Body of pancreas (tissue), 4 donors: ENCODE measurements at places on chromosomes 11 and 22. TPM values are rescaled to one million over a fixed set of nuclear protein-coding genes. Genes with fewer than 3 reads are reported as not detected.

MED17 gene
- 22.4 TPM for total RNA-seq

TUG1 gene
- total RNA-seq, result 48.0 TPM

EIF1AD gene
- total RNA-seq, result 28.0 TPM

NXPE1 gene
- total RNA-seq, result not detected

SERPING1 gene
- 166 TPM for total RNA-seq

GRCh38 chr11:866481-866880, 23.8 kb downstream of the TSPAN4 start:
- DNase-seq, result no peak

DNA sequence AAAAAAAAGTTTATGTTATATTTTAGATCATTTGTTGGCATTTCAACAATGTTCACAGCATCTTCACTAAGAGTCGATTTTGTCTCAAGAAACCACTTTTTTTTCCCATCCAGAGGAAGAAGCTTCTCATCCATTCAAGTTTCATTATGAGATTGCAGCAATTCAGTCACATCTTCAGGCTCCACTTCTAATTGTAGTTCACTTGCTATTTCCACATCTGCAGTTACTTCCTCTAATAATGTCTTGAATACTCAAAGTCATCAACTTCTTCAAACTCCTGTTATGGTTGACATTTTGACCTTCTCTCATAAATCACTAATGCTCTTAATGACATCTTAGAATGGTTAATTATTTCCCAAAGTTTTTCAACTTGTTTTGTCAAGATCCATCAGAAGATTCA, 61.3 kb upstream of the CHORDC1 start:
- no peak for DNase-seq

GRCh38 chr22:30828187-30829155, 133.8 kb downstream of the OSBP2 start:
- no peak for DNase-seq

DNA sequence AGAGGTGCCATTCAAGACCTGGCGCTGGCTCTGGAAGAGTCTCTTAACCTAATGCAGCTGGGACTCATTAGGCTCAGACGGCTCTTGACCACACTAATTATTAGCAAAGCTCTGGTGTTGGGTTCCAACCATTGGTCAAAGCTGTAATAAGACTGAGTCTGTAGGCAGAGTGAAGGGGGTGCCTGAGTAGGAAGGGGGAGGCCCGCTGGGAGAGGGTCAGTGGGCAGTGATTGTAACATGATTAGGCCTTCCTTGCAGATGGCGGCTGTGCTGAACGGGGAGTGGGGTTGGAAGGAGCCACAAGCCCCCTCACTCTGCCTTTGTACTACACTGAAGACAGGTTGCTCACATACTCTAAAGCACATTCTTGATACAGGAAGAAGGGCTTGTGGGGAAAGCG, 5.2 kb downstream of the SRPRA start:
- no peak for DNase-seq

DNA sequence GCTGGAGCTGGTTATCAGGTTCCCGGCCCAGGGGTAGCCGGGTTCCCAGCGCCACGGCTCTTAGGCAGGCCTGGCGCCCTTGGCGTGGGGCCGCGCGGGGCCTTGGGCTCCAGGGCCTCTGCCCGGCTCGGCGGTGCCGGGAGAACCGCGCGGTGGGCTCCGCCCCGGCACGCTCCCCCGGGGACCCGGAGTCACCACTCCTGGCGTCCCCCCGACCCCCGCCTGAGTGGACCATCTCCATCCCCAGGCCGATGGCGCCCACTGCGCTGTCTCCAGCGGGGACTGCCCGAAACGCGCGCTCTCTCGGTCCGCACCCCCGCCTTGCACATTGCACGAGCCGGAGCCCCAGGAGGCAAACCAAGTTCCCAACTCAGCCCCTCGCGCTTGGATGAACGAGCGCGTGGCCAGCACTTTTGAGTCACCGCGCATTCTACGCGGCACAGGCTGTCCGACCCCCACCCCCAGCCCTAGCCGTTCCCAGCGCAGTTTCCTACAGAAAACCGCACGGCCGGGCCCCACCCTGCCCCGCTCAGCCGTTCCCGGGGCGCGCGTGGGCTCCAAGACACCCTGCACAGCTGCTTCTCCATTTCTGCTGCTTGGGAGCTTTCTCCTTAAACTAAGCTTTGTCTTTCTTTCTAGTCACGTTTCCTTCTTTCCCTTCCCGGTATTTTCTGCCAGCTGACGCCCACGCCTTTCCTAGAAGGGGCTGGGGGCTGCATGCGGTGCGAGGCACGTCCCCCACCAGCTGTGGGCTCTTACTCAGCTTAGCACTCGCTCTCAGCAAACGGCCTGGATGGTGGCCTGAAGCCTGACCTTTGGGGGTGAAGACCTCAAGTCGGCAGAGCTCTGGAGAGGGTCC, 650 bp upstream of the CHID1 start:
- DNase-seq, result peak; percentile 44

DNA sequence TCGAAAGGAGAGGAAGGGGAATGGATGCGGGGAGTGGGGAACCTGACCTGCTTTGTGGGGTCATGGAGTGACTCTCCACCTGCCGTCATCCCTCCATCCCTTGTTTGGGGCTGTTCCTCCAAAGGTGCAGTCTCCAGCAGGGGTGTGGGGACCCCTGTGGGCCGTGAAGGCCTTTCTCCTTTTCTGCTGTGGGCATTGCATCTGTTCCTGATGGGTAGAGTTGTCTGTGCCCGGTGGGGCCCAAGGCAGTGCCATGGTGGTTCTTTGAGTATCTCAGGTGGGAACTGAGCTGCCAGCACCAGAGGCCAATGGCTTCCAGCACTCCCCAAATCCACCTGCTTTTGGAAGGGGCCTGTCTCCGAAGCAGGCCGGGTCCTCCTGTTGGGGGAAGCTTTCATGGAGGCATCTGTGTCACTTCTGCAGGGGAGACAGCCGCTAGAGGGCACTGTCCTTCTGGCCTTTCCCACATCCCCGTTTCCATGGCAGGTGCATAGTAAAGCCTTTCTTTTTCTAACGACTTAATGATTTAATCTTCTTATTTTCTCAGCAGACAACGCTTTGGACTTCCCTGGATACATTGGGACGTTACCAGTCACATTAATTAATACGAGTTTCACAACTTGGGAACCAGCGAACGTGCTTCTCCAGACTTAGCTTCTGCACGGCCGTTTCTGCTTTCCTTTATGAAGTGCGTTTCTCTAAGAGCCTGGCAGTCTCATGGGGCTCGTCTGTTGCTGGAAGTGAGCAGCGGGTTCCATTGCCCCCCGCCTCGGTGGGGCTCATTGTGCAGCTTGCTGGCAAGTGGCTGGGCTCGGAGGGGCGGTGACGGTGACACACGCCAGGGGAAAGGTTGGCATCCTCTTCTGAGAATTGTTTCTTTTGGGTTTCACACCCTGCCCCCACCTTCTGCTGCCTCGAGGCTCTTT, 57.1 kb downstream of the PARVB start:
- peak; percentile 71 for DNase-seq

DNA sequence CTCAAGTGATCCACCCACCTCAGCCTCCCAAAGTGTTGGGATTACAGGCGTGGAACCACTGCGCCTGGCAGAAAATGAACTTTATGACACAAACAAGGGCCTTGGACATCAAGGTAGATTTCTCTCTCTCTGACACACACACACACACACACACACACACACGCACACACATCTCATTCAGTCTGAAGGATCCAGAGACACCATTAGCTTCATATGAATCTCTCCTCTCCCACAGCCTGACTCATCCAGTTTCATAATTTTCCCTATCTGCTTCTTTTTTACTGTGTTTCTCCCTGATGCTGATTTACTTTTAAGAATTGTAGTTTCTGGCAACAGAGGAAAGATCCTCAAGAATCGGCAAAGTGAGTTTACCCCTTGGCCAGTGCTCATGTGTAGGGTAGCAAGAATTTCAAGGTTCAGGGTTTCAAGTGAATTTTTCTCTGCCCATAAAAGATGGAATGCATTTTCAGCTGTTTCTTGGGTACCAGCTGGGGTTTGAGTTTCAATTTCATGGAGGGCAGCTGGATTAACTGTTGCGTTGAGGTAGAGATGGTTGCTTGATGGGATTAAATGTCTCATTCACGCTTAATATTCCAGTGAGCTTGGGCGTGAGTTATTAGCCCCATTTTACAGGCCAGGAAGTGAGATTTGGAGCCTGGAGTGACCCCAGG, 3.5 kb downstream of the MYO18B start:
- no peak for DNase-seq

DNA sequence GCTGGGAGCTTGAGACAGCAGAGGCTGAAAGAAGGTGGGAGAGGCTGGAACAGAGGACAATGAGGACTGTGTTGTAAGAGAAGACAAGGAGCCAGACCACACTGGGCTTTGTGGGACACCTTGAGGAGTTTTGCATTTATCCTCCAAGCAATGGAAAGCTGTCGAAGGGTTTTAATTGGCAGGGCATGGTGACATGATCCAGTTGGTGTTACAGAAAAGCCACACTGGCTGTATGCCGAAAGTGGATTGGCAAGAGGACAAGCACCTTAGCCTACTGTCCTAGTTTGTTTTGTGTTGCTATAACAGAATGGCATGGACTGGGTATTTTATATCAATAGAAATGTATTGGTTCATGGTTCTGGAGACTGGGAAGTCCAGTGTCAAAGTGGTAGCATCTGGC, 14.0 kb upstream of the APLNR start:
- DNase-seq, result no peak

DNA sequence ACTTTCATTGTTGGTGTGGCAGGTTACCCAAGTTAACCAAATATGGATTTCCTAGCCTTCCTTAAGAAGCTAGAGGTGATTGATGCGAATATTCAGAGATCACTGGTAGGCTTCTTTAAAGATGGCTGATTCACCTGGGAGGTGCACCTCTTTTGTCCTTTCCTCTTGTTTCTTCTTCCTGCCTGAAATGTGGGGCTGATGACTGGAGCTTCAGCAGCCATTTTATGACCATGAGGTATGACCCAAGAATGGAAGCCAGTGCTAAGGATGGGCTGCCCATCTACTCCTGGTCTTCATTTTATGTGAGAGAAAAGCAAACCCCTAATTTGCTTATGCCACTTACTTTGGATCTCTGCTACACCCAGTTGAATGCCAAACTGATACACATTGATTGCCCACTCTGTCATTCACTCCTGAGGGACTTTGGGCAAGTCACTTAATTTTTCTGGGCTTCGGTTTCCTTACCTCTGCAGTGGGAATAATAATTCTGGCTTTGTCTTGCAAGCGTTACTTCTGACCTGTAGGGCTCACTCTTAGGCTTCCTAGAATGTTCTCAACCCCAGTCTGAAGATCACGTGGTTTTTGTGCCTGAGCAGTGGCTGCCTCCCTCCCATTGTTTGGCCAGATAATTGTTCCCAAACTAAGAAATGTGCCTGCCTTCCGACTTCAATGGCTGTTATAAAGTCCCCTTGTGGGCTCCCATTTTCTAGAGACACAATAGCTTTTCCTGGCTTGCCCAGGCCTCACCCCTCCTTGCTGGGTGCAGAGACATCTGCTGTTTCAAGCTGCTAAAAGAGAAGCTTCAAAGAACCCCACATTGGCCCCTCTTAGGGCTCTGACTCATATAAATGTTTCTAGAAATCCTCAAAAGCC, 243.1 kb downstream of the ST3GAL4 start:
- DNase-seq, result no peak

GRCh38 chr11:18588297-18589252, at the start of gene UEVLD:
UEVLD (minus strand) TSS chr11:18588734; CDS start chr11:18588654, 80 bp downstream.
- peak; percentile 88 for DNase-seq

DNA sequence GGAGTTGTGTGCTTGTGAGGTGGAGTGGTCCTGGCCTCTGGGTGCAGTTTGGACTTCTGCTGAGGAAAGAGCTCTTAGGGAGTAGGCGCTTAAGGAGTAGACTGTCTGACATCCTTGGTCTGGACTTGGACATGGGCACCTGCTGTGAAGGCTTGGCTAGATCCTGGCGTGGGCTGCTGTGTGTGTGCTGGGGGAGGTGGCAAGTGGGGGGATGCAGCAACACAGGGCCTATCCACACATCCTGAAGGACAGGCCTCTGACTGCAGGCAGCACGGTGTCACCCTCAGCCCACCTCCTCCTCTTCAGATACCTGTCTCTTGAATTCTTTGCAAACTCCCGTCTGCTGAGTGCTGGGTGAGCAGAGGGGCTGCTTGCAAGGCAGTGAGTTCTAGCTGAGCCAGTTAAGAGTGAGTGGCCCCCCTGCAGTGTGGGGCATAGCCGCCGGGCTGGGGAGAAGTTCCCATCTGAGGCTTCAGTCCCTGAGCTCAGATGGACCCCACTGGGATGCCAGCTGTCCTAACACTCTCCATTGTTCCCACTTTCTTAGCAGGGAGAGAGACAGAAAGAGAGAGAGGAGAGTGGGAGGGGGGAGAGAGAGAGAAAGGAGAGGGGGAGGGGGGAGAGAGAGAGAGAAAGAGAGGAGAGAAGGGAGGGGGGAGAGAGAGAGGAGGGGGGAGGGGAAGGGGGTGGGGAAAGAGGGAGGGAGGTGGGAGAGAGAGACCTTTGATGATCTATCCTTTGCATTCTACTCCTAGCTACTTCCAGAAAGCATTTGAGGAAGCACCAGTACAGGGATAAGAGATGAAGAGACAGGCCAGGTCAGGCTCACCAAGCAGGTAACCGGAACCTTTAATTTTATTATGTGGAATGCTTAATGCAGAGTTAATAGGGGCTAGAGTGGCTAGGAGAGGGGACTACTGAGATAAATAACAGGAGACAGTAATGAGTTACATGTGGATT, 12.6 kb downstream of the SOX10 start:
- DNase-seq, result no peak

DNA sequence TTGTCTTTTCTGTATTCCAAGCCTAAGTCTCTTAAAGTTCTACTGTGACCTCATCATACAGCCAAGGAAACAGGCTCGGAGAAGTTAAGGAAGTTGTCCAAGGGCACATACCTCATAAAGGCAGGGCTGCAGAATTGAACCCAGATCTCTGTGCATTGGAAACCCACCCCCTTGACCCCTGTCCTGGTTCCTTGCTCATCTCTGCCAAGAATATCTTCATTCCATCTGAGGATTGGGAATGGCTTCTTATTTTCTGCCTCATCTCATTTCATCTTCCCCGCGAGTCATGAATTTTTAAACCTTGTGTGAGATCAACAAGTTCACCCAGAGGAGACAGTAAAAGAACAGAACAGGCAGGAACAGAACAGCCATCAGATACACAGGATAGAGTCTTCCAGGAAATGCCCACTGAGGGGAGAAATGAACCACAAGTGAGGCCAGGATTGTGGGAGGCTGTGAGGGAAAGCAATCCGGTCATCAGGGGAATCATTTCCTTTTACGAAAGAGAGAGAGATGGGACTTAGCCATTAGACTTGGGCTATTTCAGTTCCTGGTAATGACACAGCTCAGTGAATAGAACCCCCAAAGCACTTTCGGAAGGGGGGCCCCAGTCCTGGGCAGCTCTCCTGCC, 34.4 kb upstream of the LRRC10B start:
- DNase-seq, result no peak
